HuH-7 (cell line): ENCODE measurements at places on chromosomes 12 and 14.

DNA sequence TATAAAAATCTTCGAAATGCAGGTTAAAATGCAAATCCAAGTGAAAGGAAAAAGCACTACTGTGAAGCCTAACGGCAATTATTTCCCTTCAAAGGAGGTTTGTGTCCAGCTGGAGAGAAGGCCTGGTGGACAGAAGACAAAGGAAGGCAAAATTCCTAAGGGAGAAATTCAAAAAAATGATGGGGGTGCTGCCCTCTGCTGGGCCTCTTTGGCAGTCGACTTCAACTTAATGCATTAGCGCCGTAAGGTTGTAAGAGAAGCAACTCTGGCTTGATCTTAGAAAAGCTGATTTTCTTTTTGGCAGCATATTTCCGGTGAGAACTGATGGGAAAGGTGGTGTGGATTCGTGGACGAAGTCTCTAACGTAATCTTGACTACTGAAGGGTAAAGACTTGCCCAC, 34.3 kb upstream of the CHFR start:
- no peak for DNase-seq

- DNase-seq, result no peak
Observed at GRCh38 chr12:62748941-62749468, 185.9 kb downstream of the PPM1H start.

DNA sequence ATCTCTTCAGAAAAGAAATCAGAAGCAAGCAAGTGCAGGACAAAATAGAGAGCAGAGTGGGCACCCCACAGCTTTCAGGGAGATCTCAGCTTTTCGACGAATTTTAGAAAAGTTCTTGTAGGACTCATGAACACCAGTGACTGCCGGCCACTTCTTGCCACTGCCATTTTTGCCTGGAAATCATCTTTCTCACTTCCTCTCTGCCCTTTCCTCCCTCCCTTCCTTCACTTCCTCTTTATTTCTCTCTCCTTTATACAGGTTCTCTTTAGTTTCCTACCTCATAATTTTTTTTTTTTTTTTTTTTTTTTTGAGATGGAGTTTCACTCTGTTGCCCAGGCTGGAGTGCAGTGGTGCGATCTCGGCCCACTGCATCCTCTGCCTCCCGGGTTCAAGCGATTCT, 185.6 kb downstream of the APAF1 start:
- DNase-seq, result no peak

- no peak for DNase-seq
Observed at GRCh38 chr12:46265734-46266133, 3.1 kb downstream of the SLC38A1 start.

DNA sequence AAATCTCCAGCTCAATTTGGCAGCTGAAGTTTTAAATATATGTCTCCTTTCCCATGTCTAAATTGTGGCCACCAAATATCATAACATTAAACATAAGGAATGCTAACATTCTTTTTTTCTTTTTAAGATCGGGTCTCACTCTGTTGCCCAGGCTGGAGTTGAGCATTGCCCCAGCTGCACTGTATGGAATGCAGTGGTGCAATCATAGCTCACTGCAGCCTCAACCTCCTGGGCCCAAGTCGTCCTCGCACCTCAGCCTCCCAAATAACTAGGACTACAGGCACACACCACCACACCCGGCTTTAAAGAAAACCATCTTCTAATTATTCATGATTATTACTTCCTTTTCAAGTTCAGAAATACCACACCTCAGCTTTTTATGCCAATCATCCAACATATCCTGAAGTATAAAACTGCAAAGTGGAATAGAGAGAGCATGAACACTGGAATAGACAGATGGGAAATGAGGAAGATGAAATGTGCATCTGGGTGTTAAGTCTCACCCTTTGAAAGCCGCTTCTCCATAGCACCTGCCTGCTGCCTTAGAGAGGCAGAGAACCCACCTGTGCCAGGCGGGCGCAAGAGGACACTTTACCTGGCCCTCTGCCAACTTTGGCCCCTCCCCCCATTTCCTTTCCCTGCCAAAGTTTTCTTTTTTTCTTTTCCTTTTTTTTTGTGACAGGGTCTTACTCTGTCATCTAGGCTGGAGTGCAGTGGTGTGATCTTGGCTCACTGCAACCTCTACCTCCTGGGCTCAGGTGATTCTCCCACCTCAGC, 2.8 kb upstream of the EML1 start:
- DNase-seq, result no peak

DNA sequence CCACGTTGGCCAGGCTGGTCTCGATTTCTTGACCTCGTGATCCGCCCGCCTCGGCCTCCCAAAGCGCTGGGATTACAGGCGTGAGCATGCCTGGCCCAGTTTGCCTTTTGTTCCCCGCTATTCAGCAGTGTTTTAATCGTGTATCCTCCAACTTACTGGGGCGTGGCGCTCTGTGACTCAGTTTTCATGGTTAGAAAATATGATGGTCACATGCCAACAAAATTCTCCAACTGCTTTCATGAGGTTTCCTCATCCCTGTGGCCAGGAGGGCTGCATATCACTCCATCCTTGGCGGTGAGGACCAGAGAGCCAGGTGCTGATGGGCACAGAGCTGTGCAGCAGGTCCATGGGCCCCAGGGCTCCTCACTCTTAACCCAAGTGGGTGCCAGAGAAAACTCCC, 33.0 kb upstream of the PRMT8 start:
- DNase-seq, result no peak

GRCh38 chr12:11826574-11826973, 177.1 kb downstream of the ETV6 start:
- no peak for DNase-seq

- DNase-seq, result no peak
Observed at GRCh38 chr12:65653946-65654629, 170.2 kb upstream of the HMGA2 start.

DNA sequence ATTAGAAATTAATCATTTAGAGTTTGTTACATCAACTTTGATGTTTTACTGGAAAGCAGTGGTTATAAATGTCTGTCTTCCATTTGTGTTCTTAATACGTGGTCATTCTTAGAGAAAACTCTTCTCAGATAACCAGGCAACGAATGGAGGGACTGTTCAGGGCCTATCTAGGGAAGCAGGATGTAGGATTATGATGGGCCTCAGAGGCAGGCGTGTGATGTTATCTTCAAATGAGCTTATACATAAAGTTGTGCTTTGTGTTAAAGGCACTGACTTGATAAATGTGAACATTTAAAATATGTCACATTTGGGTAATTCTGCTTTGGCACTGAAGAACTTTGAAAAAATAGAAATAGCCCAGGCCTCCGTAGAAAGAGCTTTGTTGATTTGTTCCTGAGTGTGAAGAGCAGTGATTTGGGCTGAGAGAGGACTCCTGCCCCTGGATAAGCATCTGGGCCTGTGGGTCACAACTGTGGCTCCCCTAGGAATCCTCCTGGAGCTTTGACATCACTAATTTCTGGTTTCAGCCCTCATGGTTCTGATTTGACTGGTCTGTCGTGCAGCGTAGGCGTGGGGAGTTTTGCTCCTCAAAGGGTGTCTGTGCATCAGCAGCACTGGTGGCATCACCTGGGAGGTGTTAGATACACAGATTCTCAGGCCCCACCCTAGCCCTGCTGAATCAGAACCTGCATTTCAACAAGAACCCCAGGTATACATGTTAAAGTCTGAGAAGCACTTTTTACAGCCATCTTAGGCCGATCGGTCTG, 55.4 kb downstream of the SAMD4A start:
- DNase-seq, result no peak

- DNase-seq, result no peak
Observed at GRCh38 chr12:11746940-11747716, 97.7 kb downstream of the ETV6 start.

DNA sequence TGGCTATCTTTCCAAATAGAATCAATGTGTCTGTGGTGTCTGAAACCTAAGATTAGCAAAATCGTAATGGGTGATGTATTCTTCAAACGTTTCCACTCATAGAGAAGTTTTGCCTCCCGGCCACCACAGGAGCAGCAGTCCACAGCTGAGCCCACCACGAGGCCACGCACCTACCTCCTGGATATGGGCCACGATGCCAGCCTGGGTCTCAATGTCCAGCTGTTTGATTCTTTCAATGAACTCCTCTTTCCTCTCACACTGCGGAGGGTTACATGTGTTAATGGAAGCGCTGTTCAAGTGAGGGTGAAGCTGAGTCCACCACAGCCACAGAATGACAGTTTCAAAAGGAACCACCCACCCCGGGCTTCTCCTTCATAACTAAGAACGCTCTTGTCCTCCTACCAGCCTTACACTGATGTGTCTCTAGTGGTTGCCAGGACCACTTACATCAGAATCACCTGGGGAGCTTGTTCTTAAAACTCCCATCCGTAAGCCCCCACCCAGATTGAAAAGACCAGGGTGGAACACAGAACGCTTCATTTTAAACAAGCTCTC, 75.3 kb downstream of the CCDC88C start:
- DNase-seq, result no peak

GRCh38 chr12:62576503-62576902, 109.9 kb downstream of the MON2 start:
- DNase-seq, result no peak

DNA sequence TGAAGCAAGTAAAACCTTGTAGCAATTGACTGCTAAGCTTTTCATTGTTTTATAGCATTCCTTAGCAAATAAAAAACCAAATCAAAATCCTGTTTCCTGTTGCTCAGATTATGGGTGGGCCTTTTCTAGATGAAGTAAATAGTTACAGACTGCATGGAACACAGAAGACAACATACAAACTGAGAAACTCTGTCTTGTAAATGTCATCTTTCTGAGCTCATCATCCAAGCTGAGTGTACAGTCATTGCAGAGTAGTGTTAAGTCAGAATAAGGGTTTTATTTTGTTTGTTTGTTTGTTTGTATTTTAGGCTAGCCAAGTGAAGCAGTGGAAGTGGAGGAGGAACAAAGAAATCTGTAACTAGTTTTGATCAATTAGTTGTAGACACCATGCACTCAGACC, 24.4 kb upstream of the BTG1 start:
- DNase-seq, result no peak
